Large intestine (tissue), 12 donors: ENCODE measurements at places on chromosomes 2 and 18. TPM values are rescaled to one million over a fixed set of nuclear protein-coding genes. Genes with fewer than 3 reads are reported as not detected.

CFAP53 gene
- 0.91 TPM for polyA plus RNA-seq

GRHL1 gene
- 3.0 TPM for polyA plus RNA-seq

TEX44 gene
- polyA plus RNA-seq = not detected

MYO3B gene
- 0.30 TPM for polyA plus RNA-seq

AFF3 gene
- polyA plus RNA-seq = 4.8 TPM

REG3G gene
- 5.0 TPM for polyA plus RNA-seq

GAL3ST2 gene
- 0.31 TPM for polyA plus RNA-seq

CCT7 gene
- polyA plus RNA-seq = 169 TPM

GRCh38 chr2:32947484-32948143 lies 861 bp downstream of the LTBP1 start:
- peaks cover 13% of the 10 kb centered on the region for H3K27me3 ChIP-seq
- no peaks in the 10 kb centered on the region for H3K4me1 ChIP-seq
- no peak for DNase-seq
- no peak overlapping the region for H3K27ac ChIP-seq
- H3K4me3 ChIP-seq = peak overlapping the region; percentile 30

- no peaks in the 10 kb centered on the region for H3K36me3 ChIP-seq
- peaks cover 2% of the 10 kb centered on the region for H3K27me3 ChIP-seq
- DNase-seq = no peak
- H3K27ac ChIP-seq = no peak overlapping the region
- no peak overlapping the region for H3K4me3 ChIP-seq
These were observed 62.3 kb upstream of the BOD1L2 start for GRCh38 chr18:57084331-57085271.

- H3K27ac ChIP-seq = no peak overlapping the region
- no peak overlapping the region for H3K4me3 ChIP-seq
- no peak for DNase-seq
- peaks cover 2% of the 10 kb centered on the region for H3K4me1 ChIP-seq
- H3K36me3 ChIP-seq = no peaks in the 10 kb centered on the region
These were observed 274.6 kb downstream of the CDH20 start for GRCh38 chr18:61607867-61608266.

DNA sequence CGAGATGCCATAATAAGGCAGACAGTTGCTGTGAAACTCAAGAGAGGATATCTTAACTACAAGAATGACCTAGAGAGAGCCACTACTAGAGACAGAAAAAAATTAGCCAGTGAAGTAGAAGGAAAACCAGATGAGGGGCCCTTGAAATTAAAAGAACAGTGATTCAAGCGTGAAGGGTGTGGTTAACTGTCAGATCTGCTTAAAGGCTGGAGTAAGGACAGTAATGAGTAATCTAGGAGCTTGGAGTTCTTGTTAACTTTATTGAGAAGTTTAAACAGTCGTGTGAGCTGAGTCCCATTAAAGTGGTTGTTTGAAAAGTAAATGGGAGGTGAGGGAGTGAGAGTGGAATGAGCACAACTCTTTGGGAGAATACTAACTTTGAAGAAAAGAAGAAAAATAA lies 21.3 kb downstream of the PIGN start:
- no peaks in the 10 kb centered on the region for H3K4me1 ChIP-seq
- DNase-seq = no peak
- no peak overlapping the region for H3K4me3 ChIP-seq
- H3K36me3 ChIP-seq = peaks cover 4% of the 10 kb centered on the region

- no peaks in the 10 kb centered on the region for H3K27me3 ChIP-seq
- DNase-seq = no peak
- peaks cover 3% of the 10 kb centered on the region for H3K36me3 ChIP-seq
- no peak overlapping the region for H3K27ac ChIP-seq
These were observed 95.7 kb downstream of the CTIF start for GRCh38 chr18:48634491-48634890.

DNA sequence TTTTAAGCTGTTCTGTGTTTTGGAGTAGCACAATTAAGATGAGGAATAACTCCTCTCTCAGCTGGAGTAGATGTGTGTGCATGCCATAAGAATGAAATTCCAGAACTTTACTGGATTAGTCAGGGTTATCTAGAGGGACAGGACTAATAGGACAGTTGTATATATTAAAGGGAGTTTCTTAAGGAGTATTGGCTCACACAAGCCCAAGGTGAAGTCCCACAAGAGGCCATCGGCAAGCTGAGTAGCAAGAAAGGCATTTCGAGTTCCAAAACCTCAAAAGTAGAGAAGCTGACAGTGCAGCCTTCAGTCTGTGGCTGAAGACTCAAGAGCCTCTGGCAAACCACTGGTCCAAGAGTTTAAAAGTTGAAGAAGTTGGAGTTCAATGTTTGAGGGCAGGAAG lies 113.7 kb downstream of the RIT2 start:
- no peak overlapping the region for H3K27ac ChIP-seq
- no peaks in the 10 kb centered on the region for H3K27me3 ChIP-seq
- H3K36me3 ChIP-seq = no peaks in the 10 kb centered on the region
- no peak overlapping the region for H3K4me3 ChIP-seq
- peaks cover 6% of the 10 kb centered on the region for H3K4me1 ChIP-seq

- no peaks in the 10 kb centered on the region for H3K27me3 ChIP-seq
- no peak for DNase-seq
- no peak overlapping the region for H3K27ac ChIP-seq
- H3K4me3 ChIP-seq = no peak overlapping the region
These were observed 87.0 kb upstream of the ID2 start for GRCh38 chr2:8594731-8595427.

GRCh38 chr2:37653093-37653492 lies 18.3 kb downstream of the CDC42EP3 start:
- DNase-seq = no peak
- no peaks in the 10 kb centered on the region for H3K4me1 ChIP-seq
- H3K36me3 ChIP-seq = peaks cover 2% of the 10 kb centered on the region

DNA sequence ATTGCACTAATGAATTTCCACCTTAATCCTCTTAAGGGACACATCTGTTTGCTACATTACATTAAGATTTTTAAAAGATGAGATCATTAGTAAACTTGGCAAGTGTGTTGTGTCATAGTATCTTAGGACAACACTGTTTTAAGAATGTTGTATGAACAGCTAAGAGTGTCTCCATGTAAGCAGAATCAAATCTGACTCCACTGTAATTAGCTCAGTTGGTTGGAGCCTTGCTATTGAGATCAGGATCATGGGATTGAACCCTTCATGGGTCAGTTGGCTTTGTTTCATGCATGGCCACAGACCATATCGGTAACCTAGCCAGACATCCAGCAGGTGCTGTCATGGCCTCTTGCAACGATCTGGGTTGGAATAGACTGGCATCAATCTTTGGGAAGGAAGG lies 5.2 kb downstream of the FHOD3 start:
- H3K4me1 ChIP-seq = no peaks in the 10 kb centered on the region
- H3K27me3 ChIP-seq = peaks cover 58% of the 10 kb centered on the region
- no peak overlapping the region for H3K27ac ChIP-seq

GRCh38 chr18:37705016-37705415 lies 139.4 kb upstream of the CELF4 start:
- no peak overlapping the region for H3K27ac ChIP-seq
- no peak overlapping the region for H3K4me3 ChIP-seq
- DNase-seq = no peak
- no peaks in the 10 kb centered on the region for H3K27me3 ChIP-seq
- H3K36me3 ChIP-seq = no peaks in the 10 kb centered on the region

DNA sequence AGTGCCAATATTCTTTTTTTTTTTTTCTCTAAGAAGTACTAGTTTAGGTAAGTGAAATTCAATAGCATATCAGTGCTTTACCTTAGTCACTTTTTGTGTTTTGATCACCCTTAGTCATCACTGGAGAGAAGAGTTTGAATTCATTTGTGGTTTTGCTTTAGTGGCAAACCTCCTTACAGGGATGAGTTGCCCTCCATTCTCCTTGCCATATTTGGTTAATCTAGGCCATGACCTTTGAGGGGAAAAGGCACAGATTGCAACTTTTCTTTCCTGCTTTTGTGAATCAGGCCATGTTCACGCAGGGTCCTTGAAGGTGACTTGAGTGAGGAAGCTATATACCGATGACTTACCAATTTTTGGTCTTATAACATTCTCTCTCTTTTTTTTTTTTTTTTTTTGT lies 34.4 kb downstream of the PLEKHA3 start:
- H3K4me1 ChIP-seq = no peaks in the 10 kb centered on the region
- no peaks in the 10 kb centered on the region for H3K27me3 ChIP-seq
- peaks cover 27% of the 10 kb centered on the region for H3K36me3 ChIP-seq
- DNase-seq = no peak
- no peak overlapping the region for H3K27ac ChIP-seq

DNA sequence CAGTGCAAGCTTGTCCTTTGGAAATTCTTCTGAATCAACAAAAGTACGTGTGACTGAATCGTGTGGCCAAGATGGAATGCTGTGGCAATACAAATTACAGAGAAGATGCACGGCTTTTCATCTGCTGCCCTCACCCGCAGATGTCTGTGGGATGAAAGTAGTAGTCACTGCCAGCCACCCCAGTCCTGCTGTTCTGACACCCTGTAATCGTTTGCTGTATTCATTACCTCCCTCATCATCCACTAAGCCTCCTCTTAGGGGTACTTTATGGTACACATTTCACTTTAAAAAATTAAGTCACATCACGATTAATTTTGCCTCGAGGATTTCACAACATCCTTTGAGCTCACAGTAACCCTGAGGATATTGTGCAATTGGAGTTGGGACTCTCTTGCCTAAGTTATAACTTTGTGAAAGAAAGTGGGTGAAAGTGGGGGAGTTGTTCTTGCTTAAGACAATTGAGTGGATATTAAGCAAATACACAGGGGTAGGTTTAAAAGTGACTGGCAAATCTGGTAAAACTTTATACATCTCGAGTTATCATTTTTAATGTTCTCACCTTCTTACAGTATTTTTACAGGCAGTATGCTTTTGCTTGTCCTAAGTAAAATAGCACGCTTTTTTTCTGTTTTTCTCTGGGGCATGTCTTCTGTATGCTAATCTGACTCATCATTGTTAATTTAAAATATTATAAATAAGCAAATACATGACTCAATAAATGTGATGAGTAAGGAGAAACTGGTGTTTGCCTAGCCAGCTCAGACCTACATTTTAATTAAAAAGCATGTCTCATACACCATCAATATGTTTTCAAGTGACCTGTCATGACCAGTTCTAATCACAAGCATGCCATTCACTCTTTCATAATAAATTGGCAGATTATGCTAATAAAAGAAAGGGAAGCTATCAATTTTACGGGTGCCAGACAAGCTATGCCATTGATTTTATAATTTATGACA lies 680.9 kb downstream of the IRS1 start:
- peak; percentile 10 for DNase-seq
- H3K4me3 ChIP-seq = no peak overlapping the region
- no peaks in the 10 kb centered on the region for H3K4me1 ChIP-seq
- no peaks in the 10 kb centered on the region for H3K36me3 ChIP-seq
- H3K27me3 ChIP-seq = no peaks in the 10 kb centered on the region
- no peak overlapping the region for H3K27ac ChIP-seq

GRCh38 chr2:171741189-171741588 lies 53.9 kb downstream of the DYNC1I2 start:
- H3K36me3 ChIP-seq = peaks cover 48% of the 10 kb centered on the region
- H3K27me3 ChIP-seq = no peaks in the 10 kb centered on the region
- H3K4me3 ChIP-seq = no peak overlapping the region
- DNase-seq = no peak

- H3K36me3 ChIP-seq = no peaks in the 10 kb centered on the region
- no peak for DNase-seq
- no peaks in the 10 kb centered on the region for H3K4me1 ChIP-seq
- H3K27me3 ChIP-seq = peaks cover 31% of the 10 kb centered on the region
These were observed 18.7 kb downstream of the DYSF start for GRCh38 chr2:71472019-71472418.

- no peak for DNase-seq
- H3K4me1 ChIP-seq = no peaks in the 10 kb centered on the region
- peaks cover 3% of the 10 kb centered on the region for H3K27me3 ChIP-seq
- H3K36me3 ChIP-seq = no peaks in the 10 kb centered on the region
- H3K4me3 ChIP-seq = no peak overlapping the region
These were observed 420.2 kb downstream of the SUCLG1 start for GRCh38 chr2:84038866-84039265.

GRCh38 chr2:48113767-48114166 lies 207.5 kb upstream of the FBXO11 start:
- DNase-seq = no peak
- H3K27me3 ChIP-seq = no peaks in the 10 kb centered on the region
- peaks cover 40% of the 10 kb centered on the region for H3K4me1 ChIP-seq
- no peak overlapping the region for H3K4me3 ChIP-seq
- H3K36me3 ChIP-seq = no peaks in the 10 kb centered on the region
- H3K27ac ChIP-seq = peak overlapping the region; percentile 92

GRCh38 chr2:52135235-52135634 lies 1103.3 kb upstream of the NRXN1 start:
- no peaks in the 10 kb centered on the region for H3K27me3 ChIP-seq
- H3K27ac ChIP-seq = no peak overlapping the region
- no peak overlapping the region for H3K4me3 ChIP-seq
- no peaks in the 10 kb centered on the region for H3K36me3 ChIP-seq

GRCh38 chr18:34913837-34914661 lies 127.2 kb upstream of the MAPRE2 start:
- peak overlapping the region; percentile 70 for H3K27ac ChIP-seq
- H3K36me3 ChIP-seq = no peaks in the 10 kb centered on the region
- DNase-seq = peak; percentile 66
- peaks cover 6% of the 10 kb centered on the region for H3K4me1 ChIP-seq

DNA sequence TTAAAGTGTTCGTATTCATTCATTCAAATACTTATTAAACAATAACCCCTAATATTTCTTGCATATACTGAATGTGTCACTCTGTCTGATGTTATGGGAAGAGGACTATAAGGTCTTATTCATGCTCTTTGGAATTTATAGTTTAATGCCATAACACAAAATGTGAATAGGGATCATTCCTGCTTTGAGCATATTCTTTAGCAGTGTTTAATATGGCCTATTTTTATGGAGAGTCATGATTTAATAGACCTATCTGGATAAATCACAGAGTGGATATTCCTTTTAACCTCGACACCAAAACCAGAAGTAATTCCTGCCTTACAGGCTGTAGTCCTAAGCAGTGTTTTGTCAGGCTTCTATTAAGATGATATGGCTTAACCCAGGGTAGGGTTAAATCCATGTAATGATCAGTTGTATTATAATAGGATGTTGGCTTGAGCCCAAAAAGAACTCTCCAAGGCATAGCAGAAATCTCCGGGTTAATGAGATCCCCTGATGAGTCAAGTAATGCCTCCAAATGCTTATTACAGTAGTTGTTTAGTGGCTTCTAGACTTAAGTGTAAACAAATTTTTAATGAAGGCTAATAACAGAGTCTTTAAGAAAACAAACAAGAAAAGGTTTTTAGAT lies 54.3 kb downstream of the GULP1 start:
- no peaks in the 10 kb centered on the region for H3K27me3 ChIP-seq
- H3K4me3 ChIP-seq = no peak overlapping the region
- no peak for DNase-seq

GRCh38 chr2:73156539-73157124 lies 43.9 kb upstream of the RAB11FIP5 start:
- peak; percentile 40 for DNase-seq
- H3K36me3 ChIP-seq = no peaks in the 10 kb centered on the region
- peaks cover 18% of the 10 kb centered on the region for H3K27me3 ChIP-seq
- H3K4me3 ChIP-seq = no peak overlapping the region

DNA sequence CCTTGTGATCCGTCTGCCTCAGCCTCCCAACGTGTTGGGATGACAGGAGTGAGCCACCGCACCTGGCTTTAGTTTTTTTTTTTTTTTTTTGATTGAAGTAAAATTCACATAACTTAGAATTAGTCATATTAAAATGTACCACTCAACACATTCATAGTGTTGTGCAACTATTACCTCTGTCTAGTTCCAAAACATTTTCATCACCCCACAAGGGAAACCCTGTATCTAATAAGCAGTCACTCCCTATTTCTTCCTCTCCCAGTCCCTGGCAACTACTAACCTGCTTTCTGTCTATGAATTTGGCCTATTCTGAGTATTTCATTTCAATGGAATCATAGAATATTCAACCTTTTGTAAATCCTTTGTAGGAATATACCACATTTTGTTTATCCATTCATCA lies 123.9 kb upstream of the FAM117B start:
- no peak overlapping the region for H3K27ac ChIP-seq
- no peaks in the 10 kb centered on the region for H3K27me3 ChIP-seq
- no peaks in the 10 kb centered on the region for H3K4me1 ChIP-seq
- H3K36me3 ChIP-seq = peaks cover 2% of the 10 kb centered on the region
- no peak overlapping the region for H3K4me3 ChIP-seq
- DNase-seq = no peak
